T47D (cell line): ENCODE measurements at places on chromosomes 13 and 19.

GRCh38 chr19:35755550-35756376, 1.1 kb downstream of the HSPB6 start:
- no peak for DNase-seq

- DNase-seq: no peak
Measured at GRCh38 chr13:32737111-32737571, 150.9 kb downstream of the PDS5B start.

GRCh38 chr19:18795540-18795939, 4.4 kb upstream of the COMP start:
- DNase-seq: no peak

DNA sequence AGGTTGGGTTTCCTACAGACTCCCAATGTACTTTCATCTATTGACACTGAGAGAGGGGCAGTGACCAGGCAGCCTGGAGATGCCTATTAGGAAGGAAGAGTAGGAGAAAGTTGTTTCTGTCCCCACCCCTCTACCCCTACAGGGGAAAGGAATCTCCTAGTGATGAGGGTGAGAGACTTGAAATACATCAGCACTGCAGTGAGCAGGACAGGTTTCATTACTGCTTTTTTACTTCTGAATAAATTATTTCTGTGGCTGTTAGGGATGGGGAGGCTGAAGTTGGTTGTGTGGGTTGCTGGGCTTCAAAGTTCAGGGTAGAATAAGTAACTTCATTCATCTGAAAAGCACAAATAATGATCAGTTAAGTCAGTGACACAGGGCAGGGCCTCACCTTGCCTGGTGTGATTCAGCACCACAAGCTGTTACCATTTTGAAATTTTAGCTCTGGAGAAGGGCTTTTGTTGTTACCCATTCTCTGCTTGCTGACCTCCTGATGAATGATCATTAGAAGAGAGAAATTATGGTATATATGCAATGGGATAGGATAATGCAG, 19.3 kb downstream of the CEACAM1 start:
- DNase-seq: no peak

DNA sequence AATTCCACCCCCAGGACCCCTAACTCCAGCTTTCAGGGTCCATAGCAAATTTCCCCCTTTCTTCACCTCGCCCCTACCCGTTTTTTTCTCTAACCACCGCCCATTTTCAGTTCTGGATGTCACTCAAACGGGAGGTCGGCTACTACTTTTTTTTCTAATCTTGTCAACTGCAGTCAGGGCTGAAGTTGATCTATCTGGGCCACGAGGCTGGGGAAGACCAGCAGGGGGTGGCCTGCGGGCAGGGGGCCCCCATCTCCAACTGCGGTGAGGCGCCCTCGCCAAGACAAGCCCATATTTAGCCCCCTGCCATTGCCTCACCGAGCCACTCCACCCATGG, 748 bp downstream of the LHFPL6 start:
- no peak for DNase-seq

GRCh38 chr13:99087954-99088491, 110.2 kb upstream of the DOCK9 start:
- DNase-seq: no peak

DNA sequence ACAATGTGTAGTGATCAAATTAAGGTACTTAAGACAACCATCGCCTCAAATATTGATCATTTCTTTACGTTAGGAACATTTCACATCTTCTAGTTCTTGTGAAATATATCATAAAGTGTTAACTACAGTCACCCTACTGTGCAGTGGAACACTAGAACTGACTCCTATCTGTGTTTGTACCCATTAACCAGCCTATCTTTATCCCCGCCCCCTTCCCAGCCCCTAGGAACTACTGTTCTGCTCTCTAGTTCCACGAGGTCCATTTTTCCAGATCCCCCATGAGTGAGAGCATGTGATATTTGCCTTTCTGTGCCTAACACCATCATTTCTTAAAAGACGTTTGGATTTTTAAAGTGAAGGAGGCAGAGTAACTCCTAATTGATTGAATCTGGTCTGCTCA, 24.4 kb upstream of the GGACT start:
- no peak for DNase-seq

DNA sequence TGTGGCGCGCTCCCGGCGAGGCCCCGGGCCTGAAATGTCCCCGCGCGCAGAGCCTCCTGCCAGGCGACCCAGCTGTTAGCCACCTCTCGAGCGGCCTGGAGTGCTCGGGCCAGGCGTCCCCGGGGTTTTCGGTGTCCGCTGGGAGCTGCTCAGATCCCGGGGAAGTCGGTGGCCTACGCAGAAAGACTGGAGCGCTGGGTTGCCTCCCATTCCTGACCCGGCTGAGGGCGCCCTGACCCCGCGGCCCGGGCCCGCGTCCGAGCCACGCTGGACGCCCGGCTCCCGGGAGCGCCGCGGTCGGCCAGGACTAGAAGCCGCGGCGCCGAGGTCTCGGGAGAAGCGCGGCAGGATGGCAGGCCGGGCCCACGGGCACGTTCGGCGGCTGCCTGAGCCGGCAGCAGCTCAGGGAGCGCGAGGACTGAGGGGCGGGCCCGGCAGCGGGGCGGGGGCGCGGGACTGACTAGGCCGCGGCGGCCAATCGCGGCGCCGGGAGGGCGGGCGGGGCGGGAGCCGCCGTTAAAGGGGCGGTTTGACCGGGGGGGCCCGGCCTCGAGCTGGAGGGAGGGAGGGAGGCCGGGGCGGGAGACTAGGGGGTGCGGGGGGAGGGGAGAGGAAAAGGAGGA, 1.3 kb upstream of the ZIC2 start:
- peak; percentile 84 for DNase-seq

GRCh38 chr13:48778610-48779009, 124.9 kb downstream of the CYSLTR2 start:
- DNase-seq: no peak

DNA sequence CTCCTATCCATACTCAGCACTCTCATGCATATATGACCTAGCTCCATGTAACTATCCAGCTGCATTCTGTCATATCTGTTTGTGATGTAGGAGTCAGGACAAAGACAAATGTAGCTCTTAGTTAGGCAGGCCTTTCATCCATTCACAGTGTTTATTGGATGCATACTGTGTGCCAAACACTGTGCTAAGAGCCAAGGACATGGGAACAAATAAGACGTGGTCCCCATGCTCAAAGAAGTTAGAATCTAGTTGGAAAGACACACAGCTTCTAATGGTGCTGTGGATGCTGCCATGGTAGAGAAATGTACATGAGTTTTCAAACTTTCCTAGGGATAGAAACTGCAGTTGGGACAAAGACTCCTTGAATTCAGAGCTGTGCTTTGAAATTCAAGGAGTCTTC, 31.7 kb upstream of the IL17D start:
- DNase-seq: no peak

- no peak for DNase-seq
Measured at GRCh38 chr13:81610644-81611043, 1269.7 kb upstream of the SPRY2 start.

GRCh38 chr19:17512574-17512939, 1.1 kb downstream of the PGLS start:
- no peak for DNase-seq

DNA sequence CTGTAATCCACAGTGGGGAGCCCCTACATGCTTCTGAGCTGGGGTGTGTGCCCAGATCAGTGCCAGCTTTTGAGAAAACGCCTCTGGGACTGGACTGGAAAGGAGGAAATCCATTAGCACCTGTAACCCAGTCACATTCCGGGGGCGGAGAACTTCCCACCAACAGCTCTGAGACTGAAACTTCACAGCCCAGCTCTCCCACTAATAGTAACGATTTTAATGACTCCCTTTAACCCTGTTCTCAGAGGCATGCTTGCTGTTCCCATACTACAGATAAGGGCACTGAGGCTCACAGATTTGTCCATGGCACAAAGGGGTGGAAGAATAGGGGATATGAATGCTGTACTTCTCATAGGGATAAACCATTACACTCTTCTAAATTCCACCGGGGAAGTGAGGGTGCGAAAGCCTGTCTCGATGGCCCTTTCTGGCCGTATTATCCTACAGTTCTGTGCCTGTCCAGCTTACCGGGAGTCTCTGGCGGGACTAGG, 851 bp downstream of the FBXO46 start:
- no peak for DNase-seq

DNA sequence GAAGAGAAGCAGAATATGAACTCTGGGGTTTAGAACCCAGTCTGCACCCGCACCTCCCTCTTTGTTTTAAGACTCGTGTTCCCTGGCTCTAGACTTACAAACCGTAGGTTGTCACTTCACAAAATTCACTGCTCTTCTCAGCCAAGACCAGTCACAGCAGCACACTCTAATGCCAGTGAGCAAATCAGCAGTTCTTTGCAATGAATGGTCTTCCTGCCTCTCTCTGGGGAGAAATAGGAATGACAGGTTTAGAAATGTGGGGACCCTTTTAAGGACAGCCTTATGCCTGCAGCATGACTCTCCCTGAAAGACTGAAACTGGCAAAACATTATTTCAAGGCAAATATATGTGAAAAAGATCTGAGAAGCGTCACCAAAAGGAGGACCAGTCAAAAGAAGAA, 156.9 kb downstream of the KCTD15 start:
- DNase-seq: no peak

DNA sequence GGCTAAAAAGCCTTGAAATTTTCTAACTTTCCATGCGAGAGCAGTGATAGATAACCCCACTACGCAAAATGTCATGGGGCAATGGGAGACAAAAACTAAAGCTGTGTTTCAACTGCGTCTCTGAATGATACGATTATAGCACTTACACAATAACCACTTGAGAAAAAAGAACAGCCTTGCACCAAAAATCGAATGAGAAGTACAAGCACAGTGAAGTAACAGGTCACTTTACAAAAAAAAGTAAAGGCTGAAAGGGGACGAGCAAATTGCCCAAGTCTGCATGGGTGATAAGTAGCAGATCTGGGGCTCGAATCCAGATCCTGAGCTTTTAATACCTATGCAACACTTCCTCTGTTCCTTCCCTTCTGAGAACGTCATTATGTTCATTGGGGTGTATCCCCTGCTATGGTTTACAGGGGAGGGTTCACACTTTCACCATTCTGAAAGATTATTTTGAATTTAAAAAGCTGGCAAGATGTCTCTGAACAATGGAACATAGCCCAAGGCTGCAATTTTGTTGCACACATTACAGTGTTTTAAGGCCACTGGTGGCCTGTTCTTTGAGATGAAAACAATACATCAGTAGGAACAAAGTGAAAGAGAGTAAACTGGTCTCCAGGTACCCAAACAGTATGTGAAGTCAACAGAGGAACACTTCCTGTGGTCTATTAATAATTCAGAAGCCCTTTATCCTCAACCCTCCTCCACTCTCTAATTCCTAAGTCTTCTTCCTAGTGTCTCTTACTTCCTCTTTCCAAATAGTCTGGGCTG, 3.2 kb downstream of the CPB2 start:
- no peak for DNase-seq

- DNase-seq: no peak
Measured at GRCh38 chr19:16883522-16883921, 5.3 kb upstream of the F2RL3 start.

DNA sequence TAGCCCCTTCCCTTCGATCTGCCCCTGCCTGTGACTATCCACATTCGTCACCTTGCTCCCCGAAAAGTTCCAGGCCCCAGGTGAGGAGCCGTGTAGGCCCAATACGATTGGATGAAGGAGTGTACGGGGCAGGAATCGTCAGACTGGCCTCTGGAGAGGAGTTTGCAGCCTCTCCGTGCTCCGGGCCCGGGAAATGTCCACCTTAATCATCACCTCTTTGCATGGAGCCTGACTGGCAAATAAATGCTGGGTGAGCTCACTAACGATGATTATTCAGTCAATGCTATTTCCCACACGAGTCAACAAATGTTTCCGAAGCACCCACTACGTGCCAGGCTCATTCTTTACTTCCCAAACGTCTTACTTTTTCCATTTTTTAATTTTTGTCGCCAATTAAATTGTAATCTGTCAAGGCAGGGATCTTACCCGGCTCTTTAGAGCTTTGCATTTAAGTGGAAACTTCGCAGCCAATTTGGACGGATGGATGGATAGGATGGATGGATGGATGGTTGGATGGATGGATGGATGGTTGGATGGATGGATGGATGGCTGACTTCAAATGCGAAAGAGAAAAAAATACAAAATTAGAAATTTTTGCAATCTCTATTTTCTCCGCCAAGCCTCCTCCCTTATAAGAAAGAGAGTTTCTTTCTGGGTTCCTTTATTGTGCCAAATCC, 45.8 kb downstream of the TGDS start:
- DNase-seq: no peak

DNA sequence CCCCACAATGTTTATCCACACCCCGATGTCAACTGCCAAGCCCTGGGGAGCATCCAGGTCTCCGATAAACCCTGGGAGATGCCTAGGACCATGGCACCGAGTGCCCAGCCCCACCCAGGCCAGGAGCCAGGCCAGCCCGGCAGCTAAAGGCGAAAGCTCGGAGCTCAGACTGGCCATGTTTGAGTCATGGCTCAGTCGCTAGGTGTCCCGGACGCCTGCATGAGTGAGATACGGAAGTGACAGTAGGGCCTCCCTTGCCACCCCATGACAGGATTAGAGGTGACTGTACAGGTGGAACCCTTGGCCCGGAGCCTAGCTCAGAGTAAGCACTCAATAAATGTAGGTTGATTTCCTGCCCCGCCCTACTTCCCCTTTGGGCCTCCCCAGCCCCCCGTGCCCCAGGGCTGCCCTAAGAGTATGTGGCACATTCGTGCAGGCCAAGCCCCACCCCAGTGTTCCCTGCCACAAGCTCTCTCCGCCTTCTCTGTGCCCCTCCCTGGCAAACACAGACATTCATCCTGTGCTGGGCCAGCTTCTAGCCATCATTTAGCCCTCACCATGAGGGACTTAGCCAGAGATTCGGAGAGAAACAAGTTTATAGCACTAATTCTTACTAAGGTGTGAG, 5.8 kb upstream of the TPM4 start:
- no peak for DNase-seq

GRCh38 chr13:110471156-110471832, 90.2 kb downstream of the RAB20 start:
- DNase-seq: no peak

GRCh38 chr13:75687150-75687763, 51.1 kb downstream of the LMO7 start:
- DNase-seq: peak; percentile 75

DNA sequence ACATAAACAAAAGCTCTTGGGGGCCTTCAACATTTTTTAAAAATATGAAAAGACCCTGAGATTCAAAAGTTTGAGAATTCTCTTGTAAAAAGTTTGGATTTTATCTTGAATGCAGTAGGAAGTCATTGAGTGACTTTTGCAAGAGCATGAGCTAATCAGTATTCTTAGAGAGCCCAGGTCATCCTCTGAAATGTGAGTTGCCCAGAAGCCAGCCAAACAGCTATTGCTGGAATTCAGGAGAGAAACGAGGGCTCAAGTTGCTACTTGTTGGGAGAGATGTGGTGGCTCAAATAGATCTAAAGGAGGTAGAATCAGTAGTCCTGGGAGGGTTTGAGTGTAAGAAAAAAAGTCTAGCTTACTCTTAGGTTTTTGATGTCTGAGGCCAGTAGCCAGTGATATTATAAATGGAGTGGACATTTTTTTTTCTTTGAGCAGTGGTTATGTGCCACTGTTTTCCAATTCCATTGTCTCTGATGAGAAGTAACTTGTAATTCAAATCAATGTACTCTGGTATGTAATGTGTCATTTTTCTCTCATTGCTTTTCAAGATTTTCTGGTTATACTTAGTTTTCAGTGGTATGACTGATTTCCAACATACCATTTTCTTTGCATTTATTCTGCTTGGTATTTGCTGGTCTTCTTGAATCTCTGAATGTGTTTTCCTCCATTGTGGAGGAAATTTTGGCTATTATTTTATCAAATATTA, 30.7 kb downstream of the LMO7 start:
- DNase-seq: no peak

GRCh38 chr13:19861762-19862161, 1.7 kb downstream of the ZMYM5 start:
- DNase-seq: no peak

GRCh38 chr19:4577020-4577782, 17.7 kb upstream of the SEMA6B start:
- DNase-seq: peak; percentile 57
